ENCODE measurements at places on chromosomes 6 and 20.

GRCh38 chr6:104862456-104862855 lies 2.7 kb upstream of the HACE1 start:
- no peak for DNase-seq

GRCh38 chr6:122790028-122790422 lies 967 bp downstream of the SMPDL3A start:
- DNase-seq, result no peak

GRCh38 chr6:114430534-114431124 lies 87.8 kb upstream of the HS3ST5 start:
- no peak for DNase-seq

- DNase-seq, result no peak
These were observed 107.2 kb downstream of the CHD6 start for GRCh38 chr20:41510847-41511450.

DNA sequence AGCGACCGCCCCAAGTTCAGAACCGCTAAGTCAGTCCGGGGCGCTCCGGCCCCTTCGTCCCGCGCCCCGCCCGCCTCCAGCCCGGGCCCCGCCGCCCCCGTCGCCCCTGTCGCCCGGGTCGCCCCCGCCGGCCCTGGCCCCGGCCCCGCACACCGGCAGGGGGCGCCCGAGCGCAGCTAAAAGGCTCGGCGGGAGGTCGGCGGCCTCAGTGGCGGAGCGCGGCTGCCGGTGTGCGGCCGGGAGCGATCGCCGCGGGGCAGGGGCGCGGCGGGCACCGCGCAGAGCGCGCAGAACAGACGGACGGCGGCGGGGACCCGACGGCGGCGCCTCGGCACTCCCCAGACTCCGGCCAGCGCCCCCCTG lies at the start of gene FNDC1:
Gene FNDC1, plus strand, starts transcription at position 208 of the 363 bp plus-strand sequence. CDS start 197 bp downstream, outside the sequence.
- no peak for DNase-seq

DNA sequence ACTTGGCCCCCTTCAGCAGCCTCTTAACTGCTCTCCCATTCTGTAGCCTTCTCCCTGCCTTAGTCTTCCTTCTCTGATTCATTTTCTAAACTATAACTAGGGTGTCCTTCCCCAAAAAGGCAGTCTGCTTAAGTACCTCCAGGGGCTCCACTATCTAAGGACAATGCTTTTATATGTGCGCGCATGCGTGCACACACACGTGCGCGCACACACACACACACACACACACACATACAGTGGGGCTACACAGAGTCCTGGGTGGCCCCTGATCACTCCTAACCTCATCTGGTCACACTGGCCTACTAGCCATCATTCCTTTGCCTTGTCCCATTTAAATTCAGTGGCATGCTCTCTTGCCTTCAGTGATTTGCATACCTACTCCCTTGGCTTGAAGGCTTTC lies 654.3 kb upstream of the CHD6 start:
- no peak for DNase-seq

GRCh38 chr6:112773187-112773586 lies 426.1 kb downstream of the RFPL4B start:
- DNase-seq, result no peak

- DNase-seq, result no peak
These were observed 41.8 kb upstream of the BMP6 start for GRCh38 chr6:7684076-7684475.

DNA sequence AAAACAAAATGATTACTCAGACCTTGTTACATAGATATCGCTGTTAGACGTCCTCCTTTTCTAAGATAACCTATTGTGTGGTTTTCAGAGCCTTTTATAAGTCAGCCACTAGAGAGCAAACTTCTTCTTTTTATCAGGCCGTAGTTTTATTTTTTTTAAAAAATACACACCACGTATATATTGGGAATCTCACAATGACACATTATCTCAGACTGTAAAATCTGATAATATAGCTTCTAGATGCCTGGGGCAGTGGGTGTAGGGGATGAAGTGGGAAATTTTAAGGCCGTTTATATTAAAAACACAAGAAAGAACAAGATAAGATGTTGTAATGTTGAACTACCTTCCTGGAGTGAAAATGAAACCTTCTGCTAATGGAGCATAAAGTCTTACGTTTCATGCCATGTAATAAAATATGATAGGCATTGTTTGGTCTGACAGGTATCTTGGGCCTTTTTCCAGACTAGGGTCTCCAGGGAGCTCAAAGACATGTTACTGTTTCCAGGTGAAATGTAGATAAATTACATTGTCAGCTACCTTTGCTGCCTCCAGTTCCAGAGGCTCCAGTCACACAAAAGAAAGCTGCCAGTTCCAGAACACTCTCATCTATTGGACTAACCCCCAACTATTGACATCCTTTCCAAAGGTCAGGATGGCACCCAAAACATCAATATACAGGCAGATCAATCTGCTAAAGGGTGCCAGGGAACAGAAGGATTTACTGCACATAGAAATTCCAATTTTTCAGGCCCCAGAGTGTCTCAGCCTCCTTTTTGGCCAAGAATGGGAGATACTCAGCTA lies 130.2 kb upstream of the AKIRIN2 start:
- no peak for DNase-seq

DNA sequence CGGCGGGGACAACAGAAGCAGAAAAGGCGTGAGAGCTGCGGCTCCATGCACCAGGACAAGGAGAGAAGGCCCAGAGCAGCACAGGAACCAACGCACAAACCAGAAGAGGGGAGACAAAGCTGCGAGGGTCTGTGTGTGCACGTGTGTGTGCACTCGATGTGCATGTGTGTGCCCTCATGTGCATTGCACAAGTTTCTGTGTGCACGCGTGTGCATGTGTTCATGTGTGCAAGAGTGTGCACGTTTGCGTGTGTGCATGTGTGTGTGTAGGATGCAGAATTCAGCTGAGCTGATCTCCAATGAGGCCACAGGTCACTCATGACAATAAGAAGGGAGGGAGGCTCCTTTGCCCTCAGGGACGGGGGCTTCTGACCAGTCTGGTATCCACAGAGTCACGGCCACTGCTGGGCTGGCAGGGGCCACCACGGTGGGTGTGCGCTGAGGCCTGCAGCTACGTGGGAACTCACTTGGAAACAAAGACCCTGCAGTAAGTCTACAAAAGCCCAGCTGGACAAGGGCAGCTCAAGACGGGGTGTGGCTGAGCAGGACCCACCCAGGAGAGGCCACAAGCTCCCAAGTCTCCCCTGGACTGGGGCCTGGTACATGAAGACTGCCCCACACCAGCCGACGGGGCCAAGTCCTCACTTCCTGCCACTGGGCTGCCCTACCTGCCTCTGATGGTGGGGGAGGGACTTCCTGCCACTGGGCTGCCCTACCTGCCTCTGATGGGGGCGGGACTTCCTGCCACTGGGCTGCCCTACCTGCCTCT lies 48.1 kb upstream of the CHRNA4 start:
- DNase-seq, result no peak

GRCh38 chr6:150651808-150652470 lies 52.3 kb downstream of the PLEKHG1 start:
- no peak for DNase-seq

DNA sequence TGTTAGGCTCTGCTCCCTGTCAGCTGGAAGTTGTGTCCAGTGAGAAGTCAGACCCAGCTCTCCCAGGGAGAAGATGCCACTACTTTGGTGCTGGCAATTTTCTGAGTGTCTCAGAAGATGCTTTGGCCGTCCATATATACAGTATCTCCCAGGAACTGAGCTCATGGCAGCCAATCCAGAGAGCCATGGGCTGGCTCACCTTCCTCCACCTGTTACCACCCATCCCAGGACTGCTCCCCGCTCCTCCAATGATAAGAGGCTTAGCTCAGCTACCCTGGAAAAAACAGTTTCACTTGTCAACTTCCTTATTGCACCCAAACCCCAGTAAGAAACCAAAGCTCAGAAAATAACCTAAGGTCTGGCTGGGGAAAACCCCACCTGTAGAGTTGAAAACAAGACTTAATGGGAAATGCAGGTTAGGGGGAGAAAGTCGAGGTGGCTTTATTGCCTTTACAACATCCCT lies at the start of gene BNIP5:
Gene BNIP5, minus strand, starts transcription at position 110 of the 463 bp plus-strand sequence. CDS start 6,198 bp downstream, outside the sequence.
- DNase-seq, result no peak

- DNase-seq, result no peak
These were observed 318.0 kb upstream of the PTCHD4 start for GRCh38 chr6:48429021-48429420.

DNA sequence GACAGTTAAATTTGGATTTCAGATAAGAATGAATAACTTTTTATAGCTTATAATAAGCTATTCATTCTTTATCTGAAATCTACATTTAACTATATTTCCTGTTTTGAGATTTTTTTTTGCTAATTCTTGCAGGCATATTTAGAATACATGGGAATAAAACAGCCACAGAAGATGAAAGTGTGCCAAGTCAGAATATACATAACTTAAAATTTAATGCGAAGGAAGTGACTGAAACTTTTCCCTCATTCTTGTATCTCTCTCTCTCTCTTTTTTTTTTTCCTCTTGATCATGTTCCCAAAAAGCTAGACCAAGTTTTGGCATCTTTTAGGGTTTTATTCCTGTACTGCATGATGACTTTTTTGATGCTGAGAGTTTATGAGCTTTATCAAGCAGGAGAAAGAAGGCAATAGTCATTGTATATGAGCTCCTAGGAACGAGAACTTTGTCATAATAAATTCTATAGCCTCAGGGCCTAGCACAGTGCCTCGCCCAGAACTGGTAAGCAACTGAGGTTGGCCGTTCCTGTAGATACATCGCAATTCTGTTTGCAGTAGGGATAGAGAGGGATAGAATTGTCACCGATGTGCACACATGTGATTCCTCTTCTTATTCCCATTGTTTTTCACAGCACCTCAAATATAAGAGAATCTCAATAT lies 205.2 kb downstream of the MYLK4 start:
- no peak for DNase-seq

- peak; percentile 25 for DNase-seq
These were observed 24.7 kb upstream of the CCN6 start for GRCh38 chr6:112029045-112029822.

DNA sequence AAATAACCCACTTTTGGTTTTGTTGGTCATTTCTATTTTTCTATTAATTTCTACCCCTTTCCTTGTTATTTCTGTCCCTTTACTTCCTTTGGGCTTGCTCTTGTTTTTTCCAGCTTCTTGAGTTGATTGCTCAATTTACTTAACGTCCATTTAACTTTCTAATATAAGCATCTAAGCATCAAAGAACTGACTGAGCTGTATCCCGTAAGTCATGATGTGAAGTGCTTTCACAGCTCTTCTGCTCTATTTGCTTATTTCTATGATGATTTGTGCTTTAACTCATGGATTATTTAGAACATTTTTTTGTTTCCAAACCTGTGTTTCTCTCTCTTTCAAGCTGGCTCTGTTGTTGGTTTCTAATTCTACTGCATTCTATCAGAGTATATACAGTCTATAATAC lies 56.7 kb upstream of the SMIM29 start:
- no peak for DNase-seq

DNA sequence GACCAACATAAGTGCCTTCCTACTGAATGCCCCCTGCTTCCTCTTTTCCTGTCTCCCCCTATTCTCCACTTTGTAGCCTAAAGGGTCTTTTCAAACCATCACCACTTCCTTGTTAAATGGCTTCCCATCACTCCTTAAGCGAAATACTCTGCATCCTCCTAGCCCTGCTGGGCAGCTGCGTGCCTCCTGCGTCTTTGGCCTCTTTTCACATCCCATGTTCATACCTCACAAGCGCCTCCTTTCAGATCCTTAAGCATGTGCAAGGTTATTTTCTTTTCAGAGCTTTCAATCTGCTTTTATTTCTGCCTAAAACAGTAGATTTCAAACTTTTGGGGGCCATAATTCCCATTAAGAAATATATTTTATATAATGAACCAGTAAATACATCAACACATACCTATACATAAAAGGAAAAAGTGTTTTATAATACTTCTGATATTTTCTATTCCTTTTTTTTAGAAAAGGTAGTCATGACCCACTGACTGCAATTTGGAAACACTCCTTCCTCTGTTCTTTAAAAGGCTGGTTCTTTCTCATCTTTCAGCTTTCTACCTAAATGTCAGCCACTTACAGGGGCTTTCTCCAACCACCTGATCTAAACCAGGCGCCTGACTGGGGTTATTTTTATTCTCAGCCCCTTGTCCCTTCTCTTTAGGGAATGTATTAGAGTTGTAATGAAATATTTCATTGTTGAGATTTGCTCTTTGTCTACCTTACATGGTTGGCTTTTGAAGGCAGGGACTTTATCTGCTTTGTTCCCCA lies 84.1 kb downstream of the PRDM1 start:
- DNase-seq, result no peak

DNA sequence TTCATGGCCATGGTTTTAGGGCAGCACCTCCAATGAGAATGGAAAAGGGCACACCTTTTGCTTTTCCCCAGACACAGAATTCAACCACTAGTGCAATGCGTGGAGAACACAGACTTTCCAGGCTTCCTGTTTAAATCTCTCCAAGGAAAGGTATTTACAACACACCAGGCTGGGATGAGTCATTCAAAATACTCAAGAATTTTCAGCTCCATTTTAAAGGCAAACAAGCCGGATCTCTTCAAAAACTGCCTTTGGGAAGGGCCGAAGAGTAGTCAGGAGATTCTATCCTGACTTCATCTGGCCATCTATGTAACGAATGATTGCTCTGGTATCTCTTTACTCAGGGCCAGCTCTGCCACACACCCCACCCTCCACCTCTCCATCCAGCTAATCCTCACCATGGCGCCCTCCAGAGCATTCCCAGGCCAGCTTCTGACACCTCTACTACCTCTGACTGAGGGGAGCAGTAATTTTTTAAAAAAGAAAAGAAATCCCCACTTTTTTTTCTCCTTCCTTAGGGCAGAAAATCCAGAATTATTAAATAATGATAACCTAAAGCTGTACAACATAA lies 254.6 kb downstream of the LY86 start:
- no peak for DNase-seq

GRCh38 chr6:139540276-139540675 lies 165.8 kb upstream of the CITED2 start:
- DNase-seq, result no peak

GRCh38 chr20:62804021-62804626 lies 511 bp upstream of the OGFR start:
- no peak for DNase-seq

GRCh38 chr6:36659271-36659670 lies 19.2 kb upstream of the CDKN1A start:
- no peak for DNase-seq

- no peak for DNase-seq
These were observed 54.6 kb upstream of the CST7 start for GRCh38 chr20:24894488-24894887.
